Activated CD4-positive, CD25-positive, alpha-beta regulatory T cell treated with anti-CD3 and anti-CD28 coated beads, Interleukin-2, amount 50 U/mL, for 72 hours (primary cell): ENCODE measurements at places on chromosomes 3 and 15.

GRCh38 chr3:147364771-147365170 is 41.6 kb downstream of the ZIC4 start:
- no peak for DNase-seq

GRCh38 chr3:134377896-134378295 is 3.6 kb upstream of the AMOTL2 start:
- DNase-seq = no peak

- DNase-seq = no peak
Observed at GRCh38 chr15:54816401-54816800, 380.3 kb downstream of the RSL24D1 start.

DNA sequence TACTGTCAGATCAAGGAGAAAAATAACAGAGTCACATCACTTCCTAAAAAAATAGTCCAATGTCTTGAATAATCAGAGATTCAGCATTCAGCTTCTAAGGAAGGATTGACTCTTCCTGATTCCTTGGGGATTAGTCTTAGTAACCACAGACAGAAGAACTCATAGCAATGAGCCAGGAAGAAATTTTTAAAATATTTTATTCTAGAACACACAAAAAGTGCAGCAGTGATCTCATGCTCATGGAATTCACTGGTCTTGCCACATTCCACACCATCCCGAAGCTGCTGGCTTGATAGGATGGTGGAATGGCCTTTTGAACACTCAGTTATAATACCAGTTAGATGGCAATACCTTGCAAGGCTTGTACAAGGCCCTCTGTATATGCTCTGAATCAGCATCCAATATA is 43.0 kb upstream of the ABI3BP start:
- no peak for DNase-seq

DNA sequence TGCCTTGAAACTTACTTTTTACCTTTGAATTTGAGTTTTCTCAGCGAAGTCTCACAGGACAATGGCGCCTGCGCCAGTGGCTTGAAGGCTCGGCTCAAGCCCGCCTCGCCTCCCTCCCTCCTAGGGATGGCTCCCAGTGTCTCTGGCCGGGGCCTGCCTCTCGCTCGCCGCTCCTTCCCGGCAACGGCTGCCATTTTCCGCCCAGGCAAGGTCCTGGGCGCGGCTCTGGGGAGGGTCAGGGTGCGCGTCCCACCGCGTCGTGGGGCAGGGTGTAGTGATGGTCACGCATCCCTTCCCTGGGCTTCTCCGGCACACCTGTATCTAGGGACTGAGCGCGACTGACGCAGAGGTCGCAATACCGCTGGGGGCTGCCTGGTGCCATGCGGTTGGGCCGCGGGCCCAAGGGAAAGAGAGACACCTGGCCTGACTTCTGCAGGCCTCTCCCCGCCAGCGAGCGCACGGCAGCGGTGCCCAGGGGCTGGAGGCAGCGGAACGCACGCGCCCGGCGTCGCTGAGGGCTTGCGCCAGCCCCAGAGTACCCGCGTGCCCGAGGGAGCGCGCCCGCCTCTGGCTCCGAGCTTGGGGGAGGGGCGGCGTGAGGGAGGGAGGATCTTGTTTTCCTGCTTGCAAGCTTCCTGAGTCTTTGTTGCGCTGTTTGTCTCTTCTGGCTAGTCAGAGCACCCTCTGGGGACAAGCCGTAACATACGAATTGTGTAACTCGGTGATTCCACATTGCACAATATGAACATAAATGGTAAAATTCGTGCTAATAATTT is 20.7 kb upstream of the FEM1B start:
- peak; percentile 56 for DNase-seq

DNA sequence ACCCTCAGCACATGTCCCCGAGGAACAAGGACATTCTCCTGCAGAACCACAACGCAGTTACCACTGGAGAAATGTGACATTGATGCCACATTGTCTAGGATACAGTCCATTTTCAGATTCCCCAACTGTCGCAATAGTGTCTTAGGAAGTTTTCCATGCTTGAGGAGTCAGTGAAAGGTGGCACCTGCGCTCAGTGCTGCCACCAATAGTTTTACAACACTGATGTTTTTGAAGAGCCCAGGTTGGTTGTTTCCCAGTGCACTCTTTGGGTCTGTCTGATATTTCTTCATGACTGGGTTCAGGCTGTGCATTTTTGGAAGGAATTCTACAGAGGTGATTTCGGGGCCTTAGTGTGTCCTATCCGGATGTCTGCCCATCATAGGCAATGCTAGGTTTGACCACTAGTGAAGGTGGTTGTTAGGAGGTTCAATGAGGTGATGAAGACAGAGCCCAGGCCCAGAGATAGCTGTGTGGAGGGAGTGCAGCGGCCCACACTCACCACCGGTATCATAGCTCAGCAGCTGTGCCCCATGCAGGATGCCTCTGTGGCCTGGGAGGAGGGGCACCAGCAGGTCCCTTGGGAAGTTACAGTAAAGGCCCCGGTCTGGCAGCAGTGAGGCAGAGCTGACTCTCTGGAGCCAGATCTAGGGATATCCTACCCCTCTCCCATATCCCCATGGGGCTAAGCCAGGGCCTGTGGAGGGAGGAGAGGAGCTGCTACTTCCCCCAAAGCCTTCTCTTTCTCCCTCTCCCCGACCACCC is 96.6 kb downstream of the DNAJB8 start:
- DNase-seq = no peak

GRCh38 chr3:25554376-25554775 is 110.3 kb downstream of the TOP2B start:
- no peak for DNase-seq

- DNase-seq = no peak
Observed at GRCh38 chr3:197175503-197175902, 122.9 kb downstream of the DLG1 start.

- DNase-seq = no peak
Observed at GRCh38 chr15:101004500-101004899, 85.3 kb downstream of the LRRK1 start.

DNA sequence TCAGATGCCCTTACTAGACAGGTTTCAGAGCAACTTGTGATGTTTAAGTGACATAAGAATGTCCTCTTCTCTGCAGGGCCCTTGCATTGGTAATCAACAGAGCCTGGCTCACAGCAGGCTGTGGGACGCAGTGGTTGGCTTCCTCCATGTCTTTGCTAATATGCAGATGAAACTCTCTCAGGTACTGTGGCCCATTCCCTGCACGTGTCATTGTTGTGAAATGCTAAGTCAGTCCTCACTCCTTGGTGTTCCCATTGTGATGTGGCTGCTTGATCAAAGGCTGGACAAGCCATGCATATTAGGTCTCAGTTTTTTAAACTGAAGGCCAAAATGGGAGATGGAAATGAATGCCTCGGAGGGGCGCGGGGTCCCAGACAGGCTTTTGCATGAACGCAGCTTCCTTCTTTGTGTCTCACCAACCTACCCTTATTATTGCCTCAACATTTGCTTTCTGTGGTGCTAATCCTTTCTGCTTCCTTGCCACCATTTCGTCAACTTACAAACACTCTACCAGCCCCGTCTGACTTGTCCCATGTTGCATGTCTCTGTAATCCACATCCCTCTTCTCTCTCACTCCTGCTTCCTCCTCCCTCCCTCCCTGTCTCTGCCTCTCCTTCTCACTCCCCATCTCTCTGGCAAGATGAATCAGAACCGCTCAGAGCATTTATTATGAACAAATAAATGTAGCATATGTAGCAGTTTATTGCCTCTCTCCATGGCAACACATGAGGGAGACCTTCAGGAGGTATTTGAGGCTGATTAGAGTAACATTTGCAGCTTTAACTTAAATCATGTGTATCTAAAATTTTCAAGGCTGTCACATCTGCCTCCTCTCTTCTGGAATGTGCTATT is 133.2 kb upstream of the CHRM5 start:
- no peak for DNase-seq

DNA sequence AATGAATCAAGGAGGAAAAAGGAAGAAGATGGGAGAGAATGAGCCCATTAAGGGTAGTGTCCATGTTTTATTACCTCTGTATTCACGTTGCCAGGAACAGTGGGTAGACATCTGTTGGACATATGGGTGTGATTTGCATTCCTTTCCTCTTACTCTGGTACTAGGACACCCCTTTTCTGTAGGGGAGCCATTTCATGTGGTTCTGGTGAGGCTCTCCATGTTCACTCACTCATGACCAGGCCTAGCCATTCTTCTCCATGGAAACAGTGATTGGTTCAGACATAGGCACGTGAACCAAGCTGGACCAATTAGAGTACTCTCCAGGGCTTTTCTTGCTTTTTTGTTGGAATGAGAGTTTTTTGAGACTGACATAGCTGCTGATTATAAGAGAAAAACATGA is 39.6 kb upstream of the PDCD6IP start:
- DNase-seq = no peak

- no peak for DNase-seq
Observed at GRCh38 chr15:96335411-96336024, 5.0 kb downstream of the NR2F2 start.

- DNase-seq = no peak
Observed at GRCh38 chr3:138367911-138368310, 19.5 kb downstream of the MRAS start.

GRCh38 chr3:145903472-145904013 is 257.4 kb downstream of the PLOD2 start:
- no peak for DNase-seq

DNA sequence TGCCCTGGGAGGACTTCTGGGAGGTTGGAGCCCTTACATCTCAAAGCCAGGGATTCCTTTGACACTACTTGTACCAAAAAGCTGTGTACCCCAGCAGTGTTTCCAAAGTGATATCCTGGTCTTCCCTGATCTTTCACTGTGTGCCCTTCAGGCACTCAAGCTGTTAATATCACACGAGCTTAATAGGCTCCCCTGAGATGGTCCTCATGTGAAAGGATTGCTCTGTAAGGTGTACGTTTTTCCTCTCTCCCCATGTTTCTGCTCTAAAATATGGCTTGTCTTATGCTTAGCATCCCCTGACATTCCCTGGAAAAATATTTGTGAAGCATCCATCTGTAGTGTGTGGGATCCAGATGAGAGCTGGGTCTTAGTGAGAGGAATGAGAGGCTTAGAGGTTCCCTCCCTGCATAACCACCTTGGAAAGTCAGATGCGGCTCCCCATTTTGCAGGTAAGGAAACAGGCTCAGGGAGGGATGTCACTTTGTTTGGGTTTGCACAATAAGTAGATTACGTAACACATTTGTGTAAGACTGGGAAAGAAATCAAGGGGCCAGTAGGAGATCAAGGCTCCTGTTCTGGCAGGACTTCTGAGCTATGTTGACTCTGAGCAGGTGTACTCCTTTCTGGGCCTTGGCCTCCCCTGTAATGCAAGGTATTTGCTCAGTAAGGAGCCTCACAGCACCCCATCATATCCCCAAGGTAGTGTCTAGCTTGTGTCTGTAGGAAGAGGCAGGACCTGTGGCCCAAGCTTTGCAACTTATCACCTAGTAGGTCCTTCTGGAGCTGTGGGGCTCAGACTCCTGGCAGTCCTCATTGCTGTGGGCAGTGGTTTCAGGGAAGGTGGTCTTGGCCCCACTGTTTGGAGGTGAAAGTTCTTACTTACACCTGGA is 667 bp upstream of the ACOX2 start:
- no peak for DNase-seq

- DNase-seq = no peak
Observed at GRCh38 chr15:36617529-36618196, 38.2 kb downstream of the CDIN1 start.

DNA sequence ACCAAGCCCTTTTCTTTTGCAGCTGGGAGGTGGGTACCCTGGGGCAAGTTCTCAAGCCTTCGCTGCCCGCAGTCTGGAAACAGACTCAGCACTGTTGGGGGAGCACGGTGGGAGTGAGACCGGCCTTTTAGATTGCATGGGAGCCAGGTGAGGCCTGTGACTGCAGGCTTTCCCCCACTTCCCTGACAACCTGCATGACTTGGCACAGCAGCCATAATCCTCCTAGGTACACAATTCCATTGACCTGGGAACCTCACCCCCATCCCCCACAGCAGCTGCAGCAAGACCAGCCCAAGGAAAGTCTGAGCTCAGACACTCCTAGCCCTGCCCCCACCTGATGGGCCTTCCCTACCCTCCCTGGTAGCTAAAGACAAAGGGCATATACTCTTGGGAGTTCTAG is 52.2 kb upstream of the CCDC80 start:
- no peak for DNase-seq

DNA sequence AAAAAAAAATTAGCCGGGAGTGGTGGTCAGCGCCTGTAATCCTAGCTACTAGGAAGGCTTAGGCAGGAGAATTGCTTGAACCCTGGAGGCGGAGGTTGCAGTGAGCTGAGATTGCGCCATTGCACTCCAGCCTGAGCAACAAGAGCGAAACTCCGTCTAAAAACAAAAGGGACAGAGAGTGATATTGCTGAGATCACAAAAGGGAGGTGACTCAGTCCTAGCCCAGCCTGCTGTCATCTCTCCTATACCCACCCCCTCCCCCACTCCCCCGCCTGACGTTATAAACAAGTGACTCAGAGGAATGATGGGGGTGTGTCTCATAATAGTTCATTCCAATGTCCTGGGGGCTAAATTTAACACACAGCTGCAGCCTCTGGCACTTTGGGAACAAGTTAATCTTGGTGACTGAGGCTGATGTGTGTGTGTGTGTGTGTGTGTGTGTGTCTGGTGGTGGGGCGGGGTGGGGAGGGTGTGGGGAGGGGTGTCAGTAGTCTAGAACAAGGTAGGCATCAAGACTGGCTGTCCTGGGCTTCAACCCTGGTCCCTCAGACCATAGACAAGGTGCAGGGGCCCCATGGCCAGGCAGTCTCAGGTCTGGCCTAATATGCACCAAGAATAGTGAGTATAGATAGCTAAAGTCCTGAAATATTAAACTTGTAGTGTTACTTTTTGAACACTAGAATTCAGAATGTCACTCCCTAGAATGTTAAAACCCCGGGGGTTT is 1.3 kb upstream of the KLHL40 start:
- DNase-seq = no peak

GRCh38 chr3:19146685-19147650 is 1.3 kb upstream of the KCNH8 start:
- DNase-seq = peak; percentile 42

DNA sequence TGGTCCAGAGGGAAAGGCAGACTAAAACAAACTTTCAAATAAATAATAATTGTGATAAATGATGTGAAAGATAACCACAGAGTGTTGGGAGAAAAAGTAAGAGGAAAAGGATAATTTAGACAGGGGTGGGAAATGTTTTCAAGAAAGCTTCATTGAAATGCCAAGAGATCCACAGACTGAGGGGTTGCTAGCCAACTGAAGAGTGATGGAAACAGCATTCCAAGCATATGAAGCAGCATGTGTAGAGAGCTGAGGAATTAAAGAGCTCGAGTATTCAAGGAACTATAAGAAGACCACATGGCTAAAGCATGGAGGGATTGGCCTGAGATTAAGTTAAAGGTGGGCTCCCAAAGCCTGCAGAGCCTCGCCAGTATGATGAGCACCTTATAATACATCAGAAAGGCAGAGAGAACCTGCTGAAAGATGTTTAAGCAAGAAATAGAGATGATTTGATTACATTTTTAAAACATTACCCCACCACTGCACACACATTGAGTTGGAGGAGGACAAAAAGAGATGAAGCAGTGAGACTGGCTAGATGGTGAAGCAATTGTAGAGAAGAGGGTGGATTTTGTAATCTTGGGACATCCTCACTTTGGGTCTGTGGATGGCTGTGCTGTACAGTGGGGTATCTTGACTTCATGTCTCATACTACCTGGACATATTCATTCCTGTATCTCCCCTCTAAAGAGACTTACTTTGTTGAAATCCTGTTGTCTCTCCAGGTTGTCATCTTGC is 100.8 kb downstream of the STAC start:
- DNase-seq = no peak

GRCh38 chr15:68335251-68335650 is 57.7 kb downstream of the FEM1B start:
- no peak for DNase-seq

GRCh38 chr3:43152649-43153048 is 46.8 kb upstream of the POMGNT2 start:
- DNase-seq = no peak
